CD4-positive, CD25-positive, alpha-beta regulatory T cell (primary cell): ENCODE measurements at places on chromosomes 1 and 21. TPM values are rescaled to one million over a fixed set of nuclear protein-coding genes. Genes with fewer than 3 reads are reported as not detected.

Gene KIF21B
- 96.9 TPM for total RNA-seq

Gene TAS1R1
- total RNA-seq = not detected

DNA sequence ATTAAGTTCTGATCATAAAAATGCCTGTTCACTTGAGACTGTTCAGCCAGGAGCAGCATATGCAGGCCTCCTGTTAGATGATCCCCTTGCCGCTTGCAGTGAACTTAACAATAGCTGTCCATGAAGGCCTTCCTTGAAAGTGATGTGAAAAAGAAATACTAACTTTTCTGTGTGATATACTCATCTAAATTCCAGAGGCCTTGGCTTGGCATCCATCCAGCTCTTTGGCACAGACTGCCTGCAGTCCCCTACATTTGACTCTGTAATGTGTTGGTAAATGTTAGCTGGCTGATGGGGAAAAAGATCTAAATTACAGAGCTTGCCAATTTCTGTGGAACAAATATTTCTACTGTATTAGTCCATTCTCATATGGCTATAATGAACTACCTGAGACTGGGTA is 73.7 kb downstream of the KCNK2 start:
- DNase-seq = no peak
- H3K27me3 ChIP-seq = no peaks in the 10 kb centered on the region
- H3K4me1 ChIP-seq = no peaks in the 10 kb centered on the region
- H3K36me3 ChIP-seq = no peaks in the 10 kb centered on the region

- no peak overlapping the region for H3K4me3 ChIP-seq
- no peaks in the 10 kb centered on the region for H3K36me3 ChIP-seq
- H3K4me1 ChIP-seq = no peaks in the 10 kb centered on the region
- H3K27me3 ChIP-seq = no peaks in the 10 kb centered on the region
- DNase-seq = no peak
These were observed 808.7 kb downstream of the NCAM2 start for GRCh38 chr21:21806711-21807597.

Gene WNT9A
- total RNA-seq = 0.20 TPM

DNA sequence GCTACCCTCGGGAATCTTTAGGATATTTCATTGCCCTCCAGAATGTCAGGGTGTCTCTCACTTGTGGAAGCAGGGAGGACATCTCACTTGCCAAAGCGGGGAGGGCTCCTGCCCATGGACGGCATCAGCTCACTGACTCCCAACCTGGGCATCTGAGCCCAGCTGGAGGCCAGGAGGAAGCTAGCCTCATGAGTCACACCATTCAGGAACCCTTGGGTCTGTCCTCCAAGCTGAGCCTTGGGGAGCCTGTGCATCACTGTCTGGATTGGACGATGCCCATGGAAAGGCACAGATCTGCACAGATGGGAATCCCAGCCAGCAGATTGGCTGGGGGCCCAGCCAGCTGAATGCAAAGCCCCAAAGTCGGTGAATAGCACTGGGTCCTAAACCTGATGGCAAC is 25.2 kb downstream of the WNT3A start:
- DNase-seq = no peak
- H3K36me3 ChIP-seq = no peaks in the 10 kb centered on the region
- peaks cover 5% of the 10 kb centered on the region for H3K27me3 ChIP-seq
- no peak overlapping the region for H3K4me3 ChIP-seq
- H3K4me1 ChIP-seq = no peaks in the 10 kb centered on the region

Gene DIRAS3
- not detected for total RNA-seq

Gene FCER1G
- 2.9 TPM for total RNA-seq

GRCh38 chr1:151809290-151809984 is 4.2 kb upstream of the LINGO4 start:
- no peaks in the 10 kb centered on the region for H3K4me1 ChIP-seq
- H3K27ac ChIP-seq = no peak overlapping the region
- no peak overlapping the region for H3K4me3 ChIP-seq
- H3K36me3 ChIP-seq = no peaks in the 10 kb centered on the region
- DNase-seq = no peak
- H3K27me3 ChIP-seq = no peaks in the 10 kb centered on the region

DNA sequence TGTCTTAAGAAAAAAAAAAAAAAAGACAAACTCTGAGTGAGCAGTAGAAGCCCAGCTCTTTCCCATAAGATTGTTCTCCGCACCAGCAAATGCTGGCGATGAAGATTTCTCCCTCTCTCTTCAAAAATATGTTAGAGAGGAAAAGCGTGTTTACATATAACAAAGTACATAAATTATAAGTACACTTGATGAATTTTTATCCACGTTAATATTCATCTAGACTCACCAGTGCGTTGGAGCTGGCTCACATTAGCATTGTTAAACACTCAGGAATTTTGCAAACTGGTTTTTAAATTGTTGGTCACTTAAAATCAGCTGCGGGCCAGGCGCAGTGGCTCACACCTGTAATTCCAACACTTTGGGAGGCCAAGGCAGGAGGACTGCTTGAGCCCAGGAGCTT is 56.0 kb downstream of the RUNX3 start:
- H3K36me3 ChIP-seq = no peaks in the 10 kb centered on the region
- H3K27me3 ChIP-seq = no peaks in the 10 kb centered on the region
- no peak for DNase-seq
- H3K4me3 ChIP-seq = no peak overlapping the region
- H3K27ac ChIP-seq = no peak overlapping the region
- no peaks in the 10 kb centered on the region for H3K4me1 ChIP-seq

DNA sequence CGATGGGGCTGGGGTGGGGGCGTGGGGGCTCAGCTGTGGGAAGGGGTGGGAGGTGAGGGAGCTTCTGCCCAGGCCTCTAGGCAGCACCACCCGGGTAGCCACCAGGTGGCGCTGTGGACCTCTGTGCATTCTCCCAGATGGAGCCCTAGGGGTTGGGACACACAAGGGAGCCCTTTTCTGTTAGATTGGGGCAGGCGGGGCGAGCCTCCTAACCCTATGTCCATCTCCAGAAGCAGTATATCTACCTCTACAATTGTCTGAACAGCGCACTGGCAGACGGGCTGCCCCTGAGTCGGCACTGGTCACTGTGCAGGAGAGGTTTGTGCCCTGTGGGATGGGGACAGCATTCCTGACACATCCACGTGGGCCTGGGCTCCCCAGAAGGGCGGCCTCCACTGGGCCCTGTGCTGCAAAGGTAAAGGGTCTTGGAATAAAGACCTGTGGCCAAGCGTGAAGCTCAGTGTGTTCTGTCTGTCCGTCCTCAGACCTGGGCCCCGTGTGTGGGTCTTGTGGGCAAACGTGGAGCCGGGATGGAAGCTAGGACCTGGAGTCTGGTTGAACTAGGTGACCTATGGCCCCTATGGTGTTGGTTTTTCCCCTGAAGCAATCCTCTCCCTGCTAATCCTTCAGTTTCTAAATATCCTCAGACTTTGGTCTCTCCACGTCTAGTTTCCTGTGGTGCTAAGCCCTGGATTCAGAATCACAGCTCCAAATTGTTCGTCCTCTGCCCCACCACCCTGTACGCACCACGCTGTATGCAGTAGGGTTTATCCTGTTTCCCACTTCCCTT is 4.4 kb upstream of the LGR6 start:
- H3K36me3 ChIP-seq = no peaks in the 10 kb centered on the region
- peaks cover 4% of the 10 kb centered on the region for H3K27me3 ChIP-seq
- peaks cover 4% of the 10 kb centered on the region for H3K4me1 ChIP-seq
- H3K27ac ChIP-seq = no peak overlapping the region
- H3K4me3 ChIP-seq = no peak overlapping the region

Gene FMO1
- not detected for total RNA-seq
